ENCODE measurements at places on chromosomes 2 and 18. TPM values are rescaled to one million over a fixed set of nuclear protein-coding genes. Genes with fewer than 3 reads are reported as not detected.
A peak's percentile ranks its signal among the peaks of the same experiment; 100 is the strongest.

- no peak for DNase-seq
Measured at GRCh38 chr2:10716581-10716980, 4.8 kb upstream of the ATP6V1C2 start.

GRCh38 chr2:238864207-238865014, 16.5 kb downstream of the TWIST2 start:
- no peak for DNase-seq

DNA sequence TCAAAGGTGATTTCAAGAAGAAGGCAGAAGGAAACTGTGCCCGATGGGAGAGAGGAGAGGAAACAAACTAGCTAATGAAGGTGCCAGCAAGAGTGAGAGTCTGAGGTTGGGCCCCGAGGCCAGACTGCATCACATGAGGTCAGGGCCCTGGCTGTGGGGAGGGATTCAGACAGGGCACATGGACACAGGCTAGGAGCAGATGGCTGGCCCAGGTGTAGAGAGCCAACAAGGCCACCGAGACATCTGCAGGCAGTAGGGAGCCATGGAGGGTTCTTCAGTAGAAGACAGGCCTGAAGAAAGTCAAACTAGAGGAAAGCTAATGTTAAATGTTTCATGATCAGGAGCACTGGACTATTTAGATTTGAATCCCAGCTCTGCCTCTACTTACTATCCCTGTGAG, 755.0 kb upstream of the RAB6C start:
- DNase-seq, result no peak

- DNase-seq, result no peak
Measured at GRCh38 chr2:102618452-102619413, 620 bp upstream of the SLC9A2 start.

- no peak for DNase-seq
Measured at GRCh38 chr2:215764441-215765048, 248.8 kb downstream of the MREG start.

GRCh38 chr2:234632527-234633391, 135.9 kb upstream of the ARL4C start:
- no peak for DNase-seq

The MEP1B gene
- total RNA-seq, result not detected

The DNAJC5G gene
- total RNA-seq, result not detected

- no peak for DNase-seq
Measured at GRCh38 chr2:20879221-20879620, 56.3 kb upstream of the LDAH start.

The REG1B gene
- not detected for total RNA-seq

DNA sequence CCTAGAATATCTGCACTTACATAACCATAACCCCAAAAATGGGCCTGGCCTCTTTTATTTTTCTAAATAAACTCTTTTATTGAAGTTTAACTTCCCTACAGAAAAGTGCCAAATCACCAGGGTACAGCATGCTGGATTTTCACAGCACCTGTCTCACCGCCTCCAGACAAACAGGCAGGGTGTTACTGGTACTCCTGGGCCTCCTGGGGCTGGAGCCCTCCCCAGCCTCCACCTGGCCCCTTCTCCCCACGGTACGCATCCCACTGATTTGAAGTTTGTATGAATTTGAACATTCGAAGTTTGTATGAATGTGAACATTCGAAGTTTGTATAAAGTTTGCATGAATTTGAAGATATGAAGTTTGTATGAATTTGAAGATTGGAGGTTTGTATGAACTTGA, 232.1 kb downstream of the NDUFA10 start:
- no peak for DNase-seq

GRCh38 chr2:190996338-190996946, 17.5 kb downstream of the STAT1 start:
- DNase-seq, result peak; percentile 33

Measured in CD4-positive, alpha-beta T cell (primary cell).